ENCODE measurements at places on chromosomes 6 and 20.
A peak's percentile ranks its signal among the peaks of the same experiment; 100 is the strongest.

DNA sequence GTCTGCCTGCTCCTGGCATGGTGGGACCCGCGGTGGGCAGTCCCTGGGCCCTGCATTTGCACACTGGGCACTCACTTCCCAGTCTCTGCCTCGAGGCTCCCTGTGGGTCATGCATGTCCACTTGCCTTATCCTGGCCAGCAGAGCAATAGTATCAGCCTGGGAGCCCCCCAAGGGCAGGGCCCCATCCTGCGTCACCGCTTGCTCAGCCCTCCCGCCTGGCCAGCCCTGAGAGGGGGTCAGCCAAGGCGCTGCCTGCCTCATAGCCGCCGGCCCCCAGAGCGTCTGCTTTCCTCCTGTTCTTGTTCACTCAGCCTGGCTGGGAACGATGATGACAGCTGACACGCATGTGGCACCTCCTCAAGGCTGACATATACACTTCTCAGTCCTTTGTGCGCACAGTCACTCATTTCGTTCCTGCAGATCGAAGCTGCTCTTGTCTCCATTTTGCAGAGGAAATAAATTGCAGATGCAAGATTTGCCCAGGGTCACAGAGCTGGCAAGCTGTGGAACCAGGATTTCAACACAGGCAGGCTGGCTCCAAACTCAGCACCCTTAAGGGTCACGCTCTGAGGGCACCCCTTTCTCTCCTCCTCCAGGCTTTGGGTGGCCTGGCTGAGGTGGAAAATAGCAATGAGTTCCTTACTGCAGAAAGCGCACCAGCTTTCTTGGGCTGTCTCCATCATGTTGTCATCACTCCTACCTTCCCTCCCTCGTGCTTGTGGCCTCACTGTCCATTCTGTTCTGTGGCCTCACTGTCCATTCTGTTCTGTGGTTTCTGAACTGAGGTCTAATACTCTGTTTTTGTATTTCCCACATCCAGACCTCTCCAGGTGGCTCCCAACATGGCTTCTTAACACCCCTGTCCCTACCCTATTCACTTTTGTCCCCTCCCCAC lies 17.2 kb downstream of the KCNK17 start:
- no peak overlapping the region for H3K27ac ChIP-seq
- no peaks in the 10 kb centered on the region for H3K4me1 ChIP-seq
- H3K27me3 ChIP-seq = no peaks in the 10 kb centered on the region
- H3K4me3 ChIP-seq = no peak overlapping the region
- H3K36me3 ChIP-seq = no peaks in the 10 kb centered on the region
- DNase-seq = no peak

GRCh38 chr20:61986762-61987321 lies 78.8 kb downstream of the TAF4 start:
- H3K27ac ChIP-seq = no peak overlapping the region
- DNase-seq = no peak
- H3K36me3 ChIP-seq = peaks cover 4% of the 10 kb centered on the region
- no peaks in the 10 kb centered on the region for H3K27me3 ChIP-seq
- no peak overlapping the region for H3K4me3 ChIP-seq
- H3K4me1 ChIP-seq = no peaks in the 10 kb centered on the region

- peaks cover 4% of the 10 kb centered on the region for H3K4me1 ChIP-seq
- no peaks in the 10 kb centered on the region for H3K27me3 ChIP-seq
- H3K27ac ChIP-seq = peak overlapping the region; percentile 84
- DNase-seq = no peak
- H3K36me3 ChIP-seq = no peaks in the 10 kb centered on the region
Observed at GRCh38 chr20:8853805-8854338, 215.0 kb upstream of the PLCB4 start.

DNA sequence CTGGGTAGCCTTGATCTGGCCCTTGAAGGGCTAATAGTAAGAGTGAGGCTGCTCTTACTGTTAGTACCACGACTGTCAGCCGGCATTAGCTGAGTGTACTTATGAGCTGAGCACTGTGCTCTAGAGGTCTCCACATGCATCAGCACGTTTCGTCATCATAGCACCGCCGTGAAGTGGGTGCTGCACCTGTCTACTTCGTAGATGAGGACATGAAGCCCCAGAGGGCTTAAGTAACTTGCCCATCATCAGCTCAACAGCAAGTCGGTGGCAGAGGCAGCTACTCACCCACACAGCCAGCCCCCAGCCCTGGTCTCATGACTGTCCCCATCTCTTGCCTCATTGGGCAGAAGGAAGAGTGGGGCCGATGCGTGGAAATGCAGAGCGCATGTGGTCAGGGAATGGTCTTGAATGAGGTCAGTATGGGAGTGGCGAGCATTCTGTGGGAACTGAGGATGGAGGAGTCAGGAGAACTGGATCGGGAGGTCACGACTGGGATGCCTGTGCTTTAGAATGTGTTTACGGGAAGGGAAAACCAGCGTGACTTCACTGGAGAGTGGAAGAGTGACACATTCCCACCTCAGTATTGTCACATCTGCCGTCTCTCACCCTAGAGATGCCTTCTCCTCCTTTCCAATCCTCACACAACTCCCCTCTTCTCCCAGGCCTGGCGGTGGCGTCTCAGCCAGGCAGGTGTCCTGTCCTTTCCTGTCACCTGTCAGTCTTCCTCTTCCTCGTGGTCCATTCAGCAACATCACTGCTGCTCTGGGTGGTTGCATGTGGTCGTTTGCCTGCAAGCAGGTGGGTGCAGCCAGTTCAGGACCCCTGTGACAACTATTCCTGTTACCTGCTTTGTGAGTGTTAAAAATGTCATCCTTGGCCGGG lies 6.0 kb downstream of the SYTL3 start:
- DNase-seq = no peak
- H3K4me1 ChIP-seq = peaks cover 10% of the 10 kb centered on the region
- no peak overlapping the region for H3K4me3 ChIP-seq
